ENCODE measurements at places on chromosomes 1 and 21.

DNA sequence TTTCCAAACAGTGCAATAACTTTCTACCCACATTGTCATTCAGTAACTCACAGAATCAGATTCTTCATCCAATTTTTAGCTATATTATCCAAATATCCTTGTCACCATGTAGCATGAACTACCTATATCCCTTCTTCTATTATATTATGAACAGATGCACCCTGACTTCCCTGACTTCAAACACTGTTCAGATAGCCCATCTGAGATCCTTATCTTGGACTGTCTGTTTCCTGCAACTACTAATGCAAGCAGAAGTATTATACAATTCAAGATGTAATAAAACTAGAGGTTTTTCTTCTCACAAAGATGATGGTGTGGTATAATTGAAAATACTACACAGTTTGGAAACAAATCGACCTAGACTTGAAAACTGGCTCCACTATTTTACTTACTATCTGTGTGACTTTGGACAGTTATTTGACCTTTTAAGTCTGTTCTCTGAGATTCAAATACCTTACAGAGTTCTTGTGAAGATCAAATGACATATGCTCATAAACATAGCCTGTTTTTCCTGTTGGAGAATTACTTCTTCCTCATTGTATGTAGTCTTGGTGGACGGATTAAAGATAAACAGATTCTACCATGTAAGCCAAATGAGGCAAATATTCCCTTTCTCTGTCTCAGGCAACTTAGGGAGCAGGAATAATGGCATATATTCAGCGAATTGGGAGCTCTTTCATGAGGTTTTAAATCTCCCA lies 407.9 kb upstream of the ZRANB2 start:
- no peaks in the 10 kb centered on the region for H3K36me3 ChIP-seq
- no peak for DNase-seq
- no peaks in the 10 kb centered on the region for H3K27me3 ChIP-seq
- H3K4me3 ChIP-seq, result no peak overlapping the region
- H3K27ac ChIP-seq, result no peak overlapping the region

DNA sequence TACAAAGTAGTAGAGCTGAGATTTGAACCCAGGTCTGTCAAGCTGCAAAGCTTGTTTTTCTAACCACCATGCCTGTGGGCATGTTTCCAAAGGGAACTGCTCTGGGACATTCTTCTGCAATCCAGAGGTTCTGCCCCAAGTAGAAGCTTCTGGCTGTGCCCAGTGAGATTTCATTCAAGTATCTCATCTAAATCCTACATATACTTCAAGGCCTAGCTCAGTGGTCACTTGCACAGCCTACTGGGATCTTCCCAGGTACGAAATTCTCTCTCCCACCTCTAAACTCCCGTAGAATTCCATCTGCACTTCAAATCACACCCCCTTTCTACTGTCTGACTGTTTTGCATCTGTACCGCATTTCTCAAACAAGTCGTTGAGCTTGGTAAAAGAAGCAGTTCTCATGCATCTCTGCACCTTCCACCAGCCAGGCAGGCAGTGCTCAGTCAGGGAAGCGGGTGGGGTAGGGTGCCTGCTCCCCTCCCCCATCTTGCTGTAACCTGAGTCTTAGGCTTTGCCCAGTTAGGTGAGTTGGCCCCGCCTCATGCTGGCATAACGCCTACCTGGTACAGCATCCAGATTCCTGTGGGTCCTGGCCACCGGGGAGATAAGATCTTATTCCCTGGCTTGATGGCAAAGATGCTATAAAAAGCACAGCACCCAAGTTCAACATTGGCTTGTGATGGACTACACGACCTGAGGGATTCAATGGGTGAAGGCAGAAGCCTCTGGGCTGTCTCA lies 13.5 kb downstream of the SLC9A1 start:
- no peaks in the 10 kb centered on the region for H3K36me3 ChIP-seq
- no peak overlapping the region for H3K27ac ChIP-seq
- no peaks in the 10 kb centered on the region for H3K27me3 ChIP-seq
- peaks cover 33% of the 10 kb centered on the region for H3K4me1 ChIP-seq
- DNase-seq, result no peak

DNA sequence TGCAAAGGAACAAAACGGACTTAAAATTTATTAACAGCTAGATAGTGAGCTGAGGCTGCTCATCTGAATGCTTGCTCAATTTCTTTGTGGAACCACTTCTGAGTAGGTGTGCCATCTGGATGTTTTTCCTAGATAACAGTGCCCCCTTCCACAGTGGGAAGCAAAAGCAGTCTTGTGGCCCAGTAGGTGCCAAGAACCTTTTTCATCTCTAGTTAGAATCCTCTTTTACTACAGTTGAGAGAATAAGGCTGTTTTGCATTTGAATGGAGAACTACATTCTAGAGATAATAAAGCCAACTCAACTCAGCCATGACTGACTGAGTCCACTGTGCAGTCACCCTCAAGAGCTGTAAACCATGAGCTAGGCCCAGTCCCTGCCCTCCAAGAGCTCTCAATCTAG lies 13.3 kb downstream of the F3 start:
- H3K27ac ChIP-seq, result no peak overlapping the region
- no peaks in the 10 kb centered on the region for H3K36me3 ChIP-seq
- peaks cover 9% of the 10 kb centered on the region for H3K4me1 ChIP-seq
- no peak overlapping the region for H3K4me3 ChIP-seq
- no peak for DNase-seq

DNA sequence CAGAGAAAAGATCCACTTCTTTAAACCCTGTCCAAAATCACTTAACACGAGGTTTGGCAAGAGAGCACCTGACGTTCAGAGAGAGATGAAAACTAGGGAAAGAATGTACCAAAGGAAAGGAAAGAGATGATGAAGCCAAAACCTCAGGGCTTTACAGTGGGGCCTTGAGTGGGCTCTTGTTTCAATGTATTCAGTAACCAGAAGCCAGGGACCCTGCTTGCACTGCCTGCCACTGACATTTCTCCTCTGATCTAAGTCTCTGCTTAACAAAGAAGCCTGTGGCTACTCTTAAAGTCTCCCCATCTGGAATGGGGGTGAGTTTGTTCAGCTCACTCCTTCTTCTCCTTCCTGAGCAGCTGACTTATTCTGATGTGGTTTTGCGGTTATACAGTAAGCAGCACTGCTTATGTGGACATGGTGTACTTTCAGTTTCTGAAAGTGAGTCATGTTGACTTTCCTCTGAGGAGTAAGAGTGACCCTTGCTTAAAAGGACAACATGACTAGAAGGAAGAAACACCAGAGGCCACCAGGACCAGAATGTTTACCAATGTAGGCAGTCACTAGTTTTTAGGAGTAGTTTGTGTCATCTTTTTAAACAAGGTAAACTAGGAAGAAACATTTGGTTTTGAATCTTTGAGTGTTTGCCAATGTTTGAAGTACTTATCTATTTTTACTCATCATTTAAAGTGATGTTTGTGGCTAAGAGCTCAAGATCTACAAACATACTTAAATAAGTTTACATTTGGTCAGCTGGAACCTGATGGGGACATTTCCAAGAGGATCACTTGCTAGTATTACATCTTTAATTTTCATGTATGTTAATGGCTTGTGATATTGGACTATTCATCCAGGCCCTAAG lies 87.4 kb downstream of the FASLG start:
- no peaks in the 10 kb centered on the region for H3K27me3 ChIP-seq
- DNase-seq, result no peak
- no peaks in the 10 kb centered on the region for H3K36me3 ChIP-seq
- no peaks in the 10 kb centered on the region for H3K4me1 ChIP-seq

DNA sequence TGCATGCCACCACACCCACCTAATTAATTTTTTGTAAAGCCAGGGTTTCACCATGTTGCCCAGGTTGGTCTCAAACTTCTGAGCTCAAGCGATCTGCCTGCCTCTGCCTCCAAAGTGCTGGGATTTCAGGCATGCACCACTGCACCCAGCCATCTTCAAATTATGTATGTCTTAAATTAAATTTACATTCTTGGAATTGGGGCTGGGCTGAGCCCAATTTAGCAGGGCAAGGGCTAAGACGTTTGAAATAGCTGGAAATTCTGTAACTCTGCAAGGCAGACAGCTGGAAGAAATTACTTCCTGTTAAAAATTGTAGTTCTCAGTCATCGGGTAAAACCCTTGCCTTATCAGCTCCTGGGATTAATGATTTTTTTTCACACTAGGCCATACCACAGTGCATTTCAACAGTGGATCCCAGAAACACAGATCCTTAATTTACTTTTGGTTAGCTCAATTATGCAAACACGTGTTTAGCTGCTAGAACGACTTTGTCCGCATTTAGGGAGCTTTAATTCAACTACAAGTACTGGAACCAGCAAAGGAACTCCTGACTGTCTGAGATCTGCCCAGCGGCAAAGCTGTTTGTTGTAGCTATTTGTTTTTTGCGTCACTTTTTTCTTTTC lies 83.3 kb downstream of the OLFML3 start:
- no peaks in the 10 kb centered on the region for H3K36me3 ChIP-seq
- no peak overlapping the region for H3K4me3 ChIP-seq
- no peak for DNase-seq
- H3K27me3 ChIP-seq, result no peaks in the 10 kb centered on the region
- no peak overlapping the region for H3K27ac ChIP-seq
- no peaks in the 10 kb centered on the region for H3K4me1 ChIP-seq

DNA sequence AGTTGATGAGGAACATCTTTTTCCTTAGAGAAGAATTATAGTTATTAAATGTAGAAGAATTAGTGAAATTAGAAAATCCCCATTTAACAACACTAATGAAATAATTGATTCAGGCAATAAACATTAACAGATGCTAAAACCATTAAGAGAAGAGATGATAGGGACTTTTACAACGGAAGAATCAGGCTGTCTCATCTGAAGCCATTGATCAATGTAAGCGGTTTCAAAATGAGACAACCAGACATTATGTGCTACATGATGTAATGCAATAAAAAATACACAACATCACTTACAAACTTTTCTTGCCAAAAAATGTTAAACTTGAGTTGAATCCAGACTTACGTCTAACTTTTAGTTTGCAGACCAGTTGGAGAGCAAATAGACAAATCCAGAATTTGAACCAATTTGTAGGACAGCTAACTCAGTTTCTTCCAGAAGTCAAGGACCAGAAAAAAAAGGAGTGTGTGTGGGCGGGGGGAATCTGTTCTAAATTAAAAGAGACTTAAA lies 165.4 kb upstream of the DPT start:
- H3K36me3 ChIP-seq, result no peaks in the 10 kb centered on the region
- no peaks in the 10 kb centered on the region for H3K4me1 ChIP-seq
- no peak overlapping the region for H3K4me3 ChIP-seq
- no peak overlapping the region for H3K27ac ChIP-seq
- no peaks in the 10 kb centered on the region for H3K27me3 ChIP-seq

DNA sequence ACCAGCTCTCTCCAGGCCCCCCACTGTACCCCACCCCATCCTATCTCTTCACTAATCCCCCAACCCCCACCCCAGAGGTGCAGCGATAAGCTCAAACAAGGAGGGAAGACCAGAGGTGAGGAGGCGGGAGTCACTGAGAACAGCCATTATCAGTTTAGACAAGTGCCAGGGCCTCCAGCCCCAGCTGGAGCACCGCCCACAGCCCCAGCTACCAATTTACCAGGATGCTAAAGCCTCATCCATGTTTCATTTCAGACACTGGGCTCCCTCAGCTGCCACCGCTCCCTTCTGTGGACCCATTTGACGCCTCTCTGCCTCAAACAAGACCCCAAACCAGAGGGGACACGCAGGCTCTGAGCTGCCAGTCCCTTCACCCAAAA lies 80.6 kb downstream of the DISP3 start:
- H3K4me3 ChIP-seq, result no peak overlapping the region
- no peak overlapping the region for H3K27ac ChIP-seq

DNA sequence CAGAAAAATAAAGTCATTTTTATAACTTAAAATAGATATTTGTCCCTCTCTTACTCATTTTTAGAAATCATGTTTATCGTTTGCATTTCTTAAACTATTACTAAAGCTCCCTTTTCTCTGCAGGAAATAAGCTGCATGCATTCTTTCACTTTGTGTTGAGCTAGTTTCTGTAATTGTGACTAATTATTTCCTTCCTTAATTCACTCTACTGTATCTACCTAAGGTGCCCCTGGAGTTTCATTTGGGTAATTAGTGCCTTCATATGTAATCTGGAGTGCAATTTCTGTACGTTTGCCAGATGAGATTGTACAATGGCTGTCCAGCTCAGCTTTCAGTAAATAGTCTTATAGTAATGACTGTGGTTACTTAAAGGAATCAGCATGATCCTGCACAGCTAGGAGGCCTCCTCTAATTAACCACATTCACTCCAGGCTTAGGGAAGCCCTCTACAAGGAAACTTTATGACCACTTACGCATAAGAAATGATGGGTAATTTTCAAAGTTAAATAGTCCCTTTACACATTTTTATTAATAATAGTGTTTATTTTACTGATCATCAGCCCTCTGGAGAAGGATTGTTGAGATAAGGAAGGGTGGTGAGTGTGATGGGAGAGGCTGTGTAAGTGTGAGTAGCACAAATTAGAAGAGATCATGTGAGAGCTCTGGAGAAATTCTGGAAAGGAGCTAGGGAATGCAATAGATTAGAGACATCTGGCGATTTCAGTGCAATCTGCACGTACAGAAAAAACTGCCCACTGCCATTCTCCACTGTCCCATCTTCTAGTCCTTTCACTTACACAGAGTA lies 86.8 kb downstream of the LRRC8C start:
- H3K27ac ChIP-seq, result no peak overlapping the region
- no peak for DNase-seq
- H3K36me3 ChIP-seq, result no peaks in the 10 kb centered on the region
- no peaks in the 10 kb centered on the region for H3K27me3 ChIP-seq
- no peaks in the 10 kb centered on the region for H3K4me1 ChIP-seq

DNA sequence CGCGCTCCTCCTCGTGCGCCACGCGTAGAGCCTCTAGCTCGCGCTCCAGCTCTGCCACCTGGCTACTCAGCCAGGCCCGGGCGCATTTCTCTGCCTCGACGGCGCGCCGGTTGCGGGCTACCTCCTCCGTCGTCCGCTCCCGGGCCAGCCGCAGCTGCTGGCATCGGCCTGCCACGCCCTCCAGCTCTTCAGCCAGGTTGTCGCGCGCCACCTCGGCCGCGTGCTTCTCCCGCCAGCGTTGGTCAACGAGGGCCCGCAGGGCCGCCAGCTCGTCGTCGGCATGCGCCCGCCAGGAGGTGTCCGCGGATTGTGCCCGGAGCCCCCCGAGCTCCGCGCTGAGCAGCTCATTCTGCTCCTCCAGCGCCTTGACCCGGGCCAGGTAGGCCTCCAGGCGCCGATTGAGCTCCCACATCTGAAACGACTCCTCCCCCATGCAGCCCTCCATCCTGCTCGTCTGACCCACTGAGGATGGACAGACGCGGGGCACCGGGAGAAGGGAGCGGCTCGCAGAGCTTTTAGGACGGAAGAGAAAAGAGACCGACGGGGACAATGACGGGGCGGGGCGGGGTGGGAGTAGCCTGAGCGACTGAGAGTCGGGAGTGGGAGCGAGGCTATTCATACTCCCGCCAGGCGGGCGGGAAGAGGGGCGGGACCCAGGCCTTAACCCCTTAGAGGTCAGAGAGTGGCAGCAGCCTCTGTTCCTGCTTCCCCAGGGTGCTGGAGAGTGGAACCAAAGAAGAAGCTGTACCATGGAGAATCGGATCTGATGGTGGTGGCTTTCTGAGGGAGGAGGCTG lies at the start of gene NES:
Gene NES (minus strand): TSS at position 588 of the 796 bp plus-strand sequence. CDS start 143 bp downstream, at position 445.
- H3K27me3 ChIP-seq, result no peaks in the 10 kb centered on the region
- H3K4me1 ChIP-seq, result peaks cover 21% of the 10 kb centered on the region
- peak within 1 kb of the TSS; percentile 79 for H3K27ac ChIP-seq
- peak within 1 kb of the TSS; percentile 43 for H3K4me3 ChIP-seq
- H3K36me3 ChIP-seq, result no peaks in the 10 kb centered on the region
- peak; percentile 79 for DNase-seq

- no peaks in the 10 kb centered on the region for H3K27me3 ChIP-seq
- no peaks in the 10 kb centered on the region for H3K36me3 ChIP-seq
- no peak overlapping the region for H3K4me3 ChIP-seq
- H3K27ac ChIP-seq, result no peak overlapping the region
- H3K4me1 ChIP-seq, result peaks cover 19% of the 10 kb centered on the region
Measured at GRCh38 chr1:34843392-34844251, 15.9 kb downstream of the SMIM12 start.

Data from testis (tissue), 5 donors.